ENCODE measurements at places on chromosomes 13 and 19.

DNA sequence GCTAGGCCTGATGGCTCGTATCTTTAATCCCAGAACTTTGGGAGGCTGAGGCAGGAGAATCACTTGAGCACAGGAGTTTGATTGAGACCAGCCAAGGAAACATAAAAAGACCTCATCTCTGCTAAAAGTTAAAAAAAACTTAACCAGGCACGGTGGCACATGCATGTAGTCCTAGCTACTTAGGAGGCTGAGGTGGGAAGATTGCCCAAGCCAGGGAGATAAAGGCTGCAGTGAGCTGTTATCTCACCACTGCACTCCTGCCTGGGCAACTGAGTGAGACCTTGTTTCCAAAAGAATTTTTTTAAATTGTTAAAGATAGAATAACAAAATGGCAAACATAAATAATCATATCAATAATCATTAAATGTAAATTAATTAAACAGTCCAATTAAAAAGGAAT, 365.8 kb downstream of the MTUS2 start:
- DNase-seq = no peak

- DNase-seq = no peak
Observed at GRCh38 chr19:410243-410781, 1.4 kb upstream of the C2CD4C start.

DNA sequence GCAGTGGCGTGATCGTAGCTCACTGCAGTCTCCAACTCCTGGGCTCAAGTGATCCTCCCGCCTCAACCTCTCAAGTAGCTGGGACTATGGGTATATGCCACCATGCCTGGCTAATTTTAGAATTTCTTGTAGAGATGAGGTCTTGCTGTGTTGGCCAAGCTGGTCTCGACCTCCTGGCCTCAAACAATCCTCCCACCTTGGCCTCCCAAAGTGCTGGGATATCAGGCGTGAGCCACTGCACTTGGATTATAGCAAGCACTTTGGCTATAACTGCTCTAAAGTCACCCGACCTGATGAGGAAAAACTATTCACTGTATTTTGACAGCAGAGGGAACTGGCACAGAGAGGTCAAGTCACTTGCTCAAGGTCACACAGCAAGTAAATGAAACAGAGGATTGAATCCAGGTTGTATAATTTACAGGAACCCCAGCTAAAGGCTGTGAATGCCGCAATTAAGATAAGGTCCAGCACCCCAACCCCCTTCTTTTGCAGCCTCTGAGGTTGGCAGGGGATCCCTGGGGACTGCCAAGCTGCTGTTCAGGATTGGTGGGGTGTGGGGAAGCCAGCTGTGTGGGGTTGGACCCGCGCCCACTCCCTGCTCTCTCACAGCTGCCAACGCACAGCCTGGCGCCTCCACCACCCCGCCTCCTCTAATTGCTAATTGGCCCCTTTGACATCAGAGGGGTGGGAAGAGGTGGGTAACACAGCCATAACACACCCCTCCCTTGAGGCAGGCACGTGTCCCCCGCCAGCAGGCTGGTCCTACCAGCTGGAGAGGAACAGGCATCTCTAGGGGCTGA, 6.0 kb downstream of the TMIGD2 start:
- no peak for DNase-seq

- peak; percentile 92 for DNase-seq
Observed at GRCh38 chr19:4400135-4400936, at the start of gene SH3GL1. Gene SH3GL1, minus strand, starts transcription at chr19:4400547. Its CDS starts 179 bp downstream, at chr19:4400368.

GRCh38 chr13:107819071-107819470, 396.3 kb downstream of the LIG4 start:
- no peak for DNase-seq

GRCh38 chr13:75153834-75154233, 328.1 kb downstream of the TBC1D4 start:
- DNase-seq = peak; percentile 30

- peak; percentile 7 for DNase-seq
Observed at GRCh38 chr19:53365899-53366493, 491 bp downstream of the ZNF525 start.

- no peak for DNase-seq
Observed at GRCh38 chr13:42377640-42378382, 105.9 kb downstream of the AKAP11 start.

DNA sequence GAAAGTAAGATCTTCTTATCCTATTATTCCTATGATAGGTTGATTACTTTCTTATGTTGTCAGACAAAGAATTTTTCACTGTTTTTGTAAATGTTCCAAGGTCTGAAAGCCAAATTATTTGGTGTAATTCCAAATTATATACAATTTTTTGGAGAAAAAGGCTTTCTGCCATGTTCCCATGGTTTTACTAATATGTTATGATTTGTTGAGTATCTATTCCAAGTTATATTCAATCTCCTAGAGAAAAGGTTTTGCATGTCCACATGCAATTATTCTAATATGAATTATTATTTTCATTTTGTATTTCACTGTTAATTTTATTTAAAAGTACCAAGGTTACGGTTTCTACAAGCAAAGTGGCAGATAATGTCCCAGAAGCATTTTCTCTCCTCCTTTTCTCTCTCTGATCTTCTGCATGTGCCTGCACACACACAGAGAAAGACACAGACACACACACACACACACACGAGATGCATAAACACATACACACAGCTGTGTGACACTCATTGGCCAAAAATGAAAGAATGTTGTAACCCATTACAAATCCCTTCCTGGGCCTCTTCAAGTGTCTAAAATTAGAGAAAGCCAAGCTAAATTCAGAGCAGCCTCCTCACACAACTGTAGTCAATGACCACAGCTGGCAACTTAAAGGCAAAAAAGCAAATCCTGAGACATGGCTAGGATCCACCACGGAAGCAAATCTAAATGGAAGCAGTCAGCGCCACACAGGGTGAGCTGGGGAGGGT, 621.0 kb downstream of the EFNB2 start:
- DNase-seq = peak; percentile 71

DNA sequence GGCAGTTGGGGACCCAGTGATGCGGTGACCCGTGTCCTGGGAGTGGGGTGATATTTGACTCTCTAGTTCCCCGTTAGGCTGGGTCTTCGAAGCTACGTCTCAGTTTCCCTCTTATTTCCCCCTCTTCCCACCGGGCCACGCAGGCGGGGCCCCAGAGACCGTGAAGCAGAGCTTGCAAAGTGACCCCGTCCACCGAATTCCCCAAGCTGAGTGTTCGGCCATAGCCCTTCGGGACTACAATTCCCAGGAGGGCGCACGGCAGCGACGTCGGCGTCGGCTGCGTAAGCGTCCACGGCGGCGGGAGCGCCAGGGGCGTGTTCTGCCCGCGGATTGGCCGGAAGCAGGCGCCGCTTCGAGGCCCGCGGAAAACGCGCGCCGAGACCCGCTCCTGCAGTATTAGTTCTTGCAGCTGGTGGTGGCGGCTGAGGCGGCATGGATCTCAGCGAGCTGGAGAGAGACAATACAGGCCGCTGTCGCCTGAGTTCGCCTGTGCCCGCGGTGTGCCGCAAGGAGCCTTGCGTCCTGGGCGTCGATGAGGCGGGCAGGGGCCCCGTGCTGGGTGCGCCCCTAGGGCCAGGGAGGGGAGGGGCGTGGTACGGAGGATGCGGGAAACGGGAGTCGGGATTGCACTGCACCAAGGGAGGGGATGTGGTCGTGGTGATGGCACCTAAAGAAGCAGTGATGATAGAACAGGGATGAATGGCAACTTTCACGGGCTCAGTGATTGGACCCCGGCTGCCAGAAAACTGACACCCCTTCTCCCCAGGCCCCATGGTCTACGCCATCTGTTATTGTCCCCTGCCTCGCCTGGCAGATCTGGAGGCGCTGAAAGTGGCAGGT, at the start of gene RNASEH2A:
TSS of gene RNASEH2A (plus strand) at position 343 of the 840 bp plus-strand sequence. CDS start at position 433, 90 bp downstream.
- peak; percentile 97 for DNase-seq

GRCh38 chr19:17220207-17220758, 5.1 kb downstream of the USE1 start:
- peak; percentile 71 for DNase-seq

DNA sequence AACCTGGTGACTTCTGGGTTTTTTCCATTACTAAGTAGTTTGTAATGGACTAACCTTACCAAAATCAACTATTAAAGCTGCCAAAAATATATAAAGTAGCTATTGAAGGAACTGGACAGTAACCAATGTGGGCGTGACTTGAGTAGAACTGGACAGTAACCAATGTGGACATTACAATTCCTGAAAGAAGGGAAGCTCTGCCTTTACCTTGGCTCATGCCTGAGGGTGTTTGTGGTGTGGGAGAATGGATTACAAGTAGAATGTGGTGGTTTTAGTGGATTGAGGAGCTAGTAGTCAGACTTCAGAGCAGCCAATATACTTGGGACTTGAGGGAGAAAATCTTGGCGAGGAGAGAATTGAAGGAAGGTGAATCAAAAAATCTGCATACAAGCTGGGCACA, 17.5 kb downstream of the LRRC63 start:
- no peak for DNase-seq

GRCh38 chr13:77047649-77048343, 20.8 kb upstream of the FBXL3 start:
- DNase-seq = no peak

GRCh38 chr19:55086730-55087541, 11.3 kb downstream of the EPS8L1 start:
- DNase-seq = peak; percentile 99

GRCh38 chr13:40341501-40341900, 324.9 kb downstream of the FOXO1 start:
- DNase-seq = no peak

DNA sequence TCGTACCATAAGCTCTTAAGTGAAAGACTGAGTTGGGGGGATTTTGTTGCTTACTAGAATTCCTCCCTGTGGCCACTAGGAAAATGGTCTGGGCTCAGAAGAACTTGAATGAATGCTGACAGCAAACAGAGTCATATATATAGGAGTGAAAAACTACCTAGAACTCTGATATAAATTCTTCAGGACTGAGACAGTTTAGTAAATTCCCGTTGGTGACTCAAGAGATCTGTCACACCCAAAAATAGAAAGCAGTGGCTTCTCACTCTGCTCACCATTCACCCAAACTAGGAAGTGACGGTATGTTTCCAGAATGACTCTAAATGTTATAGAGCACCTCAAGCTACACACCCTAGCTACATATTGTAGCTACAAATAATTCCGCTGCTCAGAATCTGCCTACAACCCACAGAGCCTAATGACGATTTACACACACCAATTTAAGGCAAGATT, 116.2 kb downstream of the TBC1D4 start:
- peak; percentile 65 for DNase-seq

DNA sequence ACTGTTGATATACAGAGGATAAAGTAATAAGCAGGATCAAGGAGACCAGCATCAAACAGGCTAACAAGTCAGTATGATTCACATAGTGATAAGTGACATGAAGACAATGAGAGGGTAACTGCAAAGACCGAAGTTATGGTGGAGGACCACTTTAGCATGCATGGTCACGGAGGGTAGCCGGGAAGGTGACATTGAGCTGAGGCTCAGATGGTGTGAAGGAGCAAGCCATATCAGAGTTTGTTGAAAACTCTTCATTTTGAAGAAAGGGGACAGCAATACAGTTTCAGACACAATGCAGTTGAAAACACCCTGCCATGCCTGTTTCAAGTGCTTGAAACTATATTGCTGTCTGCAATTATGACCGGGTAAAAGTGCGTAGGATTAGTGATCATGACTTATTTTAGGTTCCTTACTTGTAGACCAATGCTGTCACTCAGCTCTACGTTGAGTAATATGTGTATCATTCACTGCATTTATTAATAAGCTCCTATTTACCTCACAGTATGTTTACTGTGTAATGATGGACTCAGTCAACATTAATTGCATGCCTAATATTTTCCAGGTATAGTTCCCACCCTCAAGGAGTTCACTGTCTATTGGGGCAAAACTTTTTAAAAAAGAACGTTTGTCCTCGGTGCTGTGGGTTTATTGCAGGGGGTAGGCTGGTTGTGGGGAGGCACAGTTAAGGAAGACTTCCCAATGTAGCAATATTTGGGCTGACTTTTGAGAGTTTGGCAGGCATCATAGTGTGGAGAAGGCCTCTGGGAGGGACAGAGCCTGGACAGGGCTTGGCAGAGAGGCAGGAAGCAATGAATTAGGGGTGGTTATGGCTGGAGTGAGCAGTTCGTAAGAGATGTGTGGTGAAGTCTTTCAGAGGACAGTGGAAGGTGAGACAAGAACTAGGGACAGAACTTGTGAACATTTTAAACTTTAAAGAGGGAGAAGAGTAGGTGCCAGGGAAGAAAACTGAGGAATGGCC, 3.2 kb downstream of the UBAC2 start:
- no peak for DNase-seq

- peak; percentile 3 for DNase-seq
Observed at GRCh38 chr13:103282571-103283450, 216.6 kb upstream of the SLC10A2 start.

GRCh38 chr19:17456127-17456526, 4.6 kb downstream of the NXNL1 start:
- no peak for DNase-seq

DNA sequence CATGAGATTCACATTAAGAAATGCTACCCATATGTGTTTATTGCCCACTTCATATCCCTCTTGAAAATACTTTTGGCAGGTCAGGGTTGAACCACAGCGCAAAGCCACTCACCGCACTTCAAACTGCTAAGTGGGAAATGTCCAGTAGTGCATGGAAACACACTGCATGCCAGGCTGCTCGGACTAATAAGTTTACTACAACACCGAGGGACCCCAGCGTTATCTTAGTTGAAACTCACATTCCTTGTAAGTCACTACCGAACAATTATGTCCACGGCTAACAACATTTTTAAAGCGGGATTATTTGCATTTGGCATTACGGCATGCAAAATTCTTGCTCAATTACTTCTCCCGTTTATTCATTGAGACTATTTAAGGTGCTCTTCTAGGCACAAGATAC, 4.0 kb downstream of the BRD4 start:
- DNase-seq = no peak

DNA sequence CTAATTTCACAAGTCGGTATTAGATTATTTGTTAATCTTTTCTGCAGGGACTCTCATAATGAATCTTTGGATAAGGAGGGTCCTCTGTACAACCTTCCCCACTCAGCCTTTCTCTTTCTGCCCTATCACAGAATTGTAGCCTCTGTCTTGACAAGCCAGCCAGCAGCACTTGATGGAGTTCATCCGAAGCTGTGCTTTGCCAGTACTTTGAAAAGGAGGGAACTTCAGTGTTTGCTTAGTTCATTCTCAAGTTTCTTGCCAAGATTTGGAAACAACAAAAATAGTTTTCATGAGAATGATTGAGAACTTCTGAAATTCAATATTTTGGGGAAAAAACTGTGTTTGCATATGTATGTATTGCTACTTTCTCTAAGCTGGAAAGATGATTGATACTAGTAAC, 69.3 kb upstream of the HMGB1 start:
- no peak for DNase-seq

DNA sequence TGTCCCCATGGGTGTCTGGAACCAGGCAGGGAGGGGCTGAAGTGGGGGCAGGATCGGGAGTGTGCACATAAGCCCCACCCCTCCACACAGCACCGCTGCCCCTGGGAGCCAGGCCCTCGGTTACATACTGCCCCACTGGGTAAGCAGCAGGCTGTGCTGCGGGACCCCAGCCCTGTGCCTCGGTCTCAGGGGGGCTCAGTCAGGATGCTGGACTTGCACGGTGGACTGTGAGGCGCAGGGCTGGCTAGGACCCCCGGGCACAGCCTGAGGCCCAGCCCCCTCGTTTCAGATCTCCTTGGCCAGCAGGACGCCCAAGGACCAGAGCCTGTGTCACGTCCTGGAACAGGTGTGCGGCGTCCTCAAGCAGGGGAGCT, 16.3 kb downstream of the MPND start:
- no peak for DNase-seq
